Karpas-422 (cell line): ENCODE measurements at places on chromosomes 11 and 22. TPM values are rescaled to one million over a fixed set of nuclear protein-coding genes. Genes with fewer than 3 reads are reported as not detected.

Gene HTR3B
- total RNA-seq: 2.2 and 2.7 TPM in 2 replicates

Gene PLXNB2
- total RNA-seq: 2.6 and 7.8 TPM in 2 replicates

Gene RIMBP3B
- total RNA-seq: 0.29 and 0.34 TPM in 2 replicates

Gene KRTAP5-1
- total RNA-seq: not detected in 2 replicates

Gene FXYD2
- 1.4 and 3.1 TPM in 2 replicates for total RNA-seq

DNA sequence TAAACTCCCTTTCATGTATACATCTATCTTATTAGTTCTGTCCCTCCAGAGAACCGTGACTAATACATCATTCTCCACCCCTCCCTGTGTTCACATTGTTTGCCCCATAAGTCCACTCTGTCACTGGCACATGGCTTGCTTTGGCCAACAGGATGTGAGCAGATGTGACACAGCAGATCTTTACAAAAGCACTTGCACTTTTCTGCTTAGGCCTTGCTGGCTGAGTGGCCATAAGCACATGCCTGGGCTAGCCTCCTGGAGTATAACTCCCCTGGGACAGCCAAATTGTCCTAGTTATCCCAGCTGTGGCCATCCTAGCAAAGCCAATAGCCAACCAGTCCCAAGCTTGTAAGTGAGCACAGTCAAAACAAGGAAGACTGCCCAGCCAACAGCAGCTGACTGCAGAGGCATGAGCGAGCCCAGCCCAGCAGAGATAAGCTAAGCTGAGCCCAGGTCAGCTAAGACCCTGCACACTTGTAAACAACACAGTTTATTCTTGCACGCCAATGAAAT lies 9.7 kb upstream of the RCN1 start:
- H3K27me3 ChIP-seq: no peaks in the 10 kb centered on the region
- no peak for DNase-seq

GRCh38 chr22:46829941-46830715 lies 67.7 kb downstream of the TBC1D22A start:
- H3K27ac ChIP-seq: no peak overlapping the region
- H3K27me3 ChIP-seq: no peaks in the 10 kb centered on the region
- H3K4me1 ChIP-seq: no peaks in the 10 kb centered on the region
- peaks cover 68% of the 10 kb centered on the region for H3K36me3 ChIP-seq
- DNase-seq: no peak

DNA sequence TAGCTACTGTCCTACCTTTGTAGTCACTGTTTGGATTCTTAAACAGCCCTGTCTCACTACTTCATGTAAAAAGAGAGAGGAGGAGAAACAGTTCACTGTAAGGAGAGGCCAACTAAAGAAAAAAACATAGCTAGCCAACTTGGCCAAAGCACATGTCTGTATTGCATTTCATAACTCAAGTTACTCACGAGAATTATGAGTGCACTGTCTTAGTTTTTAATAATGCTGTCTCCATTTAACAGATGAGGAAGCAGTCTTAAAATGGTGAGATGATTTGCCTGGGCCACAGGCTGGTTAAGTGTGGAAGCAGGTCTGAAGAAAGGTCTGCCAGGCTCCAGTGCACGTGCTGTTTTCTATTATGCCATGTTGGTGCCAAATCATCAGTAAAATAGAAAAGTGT lies 104.5 kb downstream of the UVRAG start:
- DNase-seq: peak; percentile 87
- no peaks in the 10 kb centered on the region for H3K27me3 ChIP-seq
- no peaks in the 10 kb centered on the region for H3K36me3 ChIP-seq
- H3K27ac ChIP-seq: peak overlapping the region; percentile 93
- peak overlapping the region; percentile 31 for H3K4me3 ChIP-seq
